ENCODE measurements at places on chromosomes 5 and 9.
A peak's percentile ranks its signal among the peaks of the same experiment; 100 is the strongest.

GRCh38 chr9:76403352-76403751 lies 9.1 kb upstream of the RFK start:
- H3K36me3 ChIP-seq = no peaks in the 10 kb centered on the region
- peak; percentile 53 for DNase-seq
- H3K4me1 ChIP-seq = peaks cover 3% of the 10 kb centered on the region
- H3K27ac ChIP-seq = peak overlapping the region; percentile 63
- no peak overlapping the region for H3K4me3 ChIP-seq

DNA sequence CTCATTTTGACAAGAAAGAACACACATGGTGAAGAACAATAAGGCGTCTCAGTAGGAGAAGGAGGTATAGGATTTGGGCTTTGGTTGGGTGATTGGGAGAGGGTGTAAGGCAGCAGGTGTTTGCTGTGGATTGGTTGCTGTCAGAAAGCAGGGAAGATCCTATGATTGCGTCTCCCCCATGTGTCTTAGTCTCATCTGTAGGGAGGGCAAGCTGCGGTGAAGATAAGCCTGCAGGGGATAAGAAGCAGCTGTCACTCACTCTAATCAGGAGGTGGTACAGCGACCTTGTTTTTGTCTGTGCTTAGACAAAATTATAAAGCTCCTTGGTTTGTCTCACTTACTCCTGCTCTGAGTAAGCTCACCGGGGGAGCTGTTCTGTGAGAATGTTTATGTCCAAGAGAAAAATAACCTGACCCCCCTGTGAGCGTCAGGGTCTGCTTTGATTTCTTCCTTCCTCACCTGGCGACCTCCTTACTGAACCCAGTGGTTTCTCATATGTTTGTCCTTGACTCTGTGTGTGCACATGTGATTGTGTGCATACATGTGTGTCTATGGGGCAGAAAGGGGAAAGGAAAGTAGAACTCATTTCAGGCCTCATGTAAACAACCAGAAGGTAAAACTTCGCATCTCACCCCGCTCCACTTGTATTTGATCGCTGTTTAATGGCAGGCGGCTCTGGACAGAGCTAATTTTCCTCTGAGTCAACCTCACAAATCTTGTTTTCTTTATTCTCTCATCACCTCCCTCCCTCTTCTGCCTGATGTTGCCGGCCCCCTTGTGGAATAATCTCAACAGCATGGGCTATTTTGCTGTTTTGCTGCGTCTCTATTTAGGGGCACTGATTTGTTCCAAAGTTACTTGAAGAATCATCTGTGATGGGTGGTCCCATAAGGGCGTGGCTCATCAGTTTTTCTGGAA lies 105.6 kb downstream of the TENT4A start:
- H3K27ac ChIP-seq = no peak overlapping the region
- no peaks in the 10 kb centered on the region for H3K27me3 ChIP-seq
- H3K36me3 ChIP-seq = no peaks in the 10 kb centered on the region
- H3K4me3 ChIP-seq = no peak overlapping the region
- H3K4me1 ChIP-seq = no peaks in the 10 kb centered on the region

DNA sequence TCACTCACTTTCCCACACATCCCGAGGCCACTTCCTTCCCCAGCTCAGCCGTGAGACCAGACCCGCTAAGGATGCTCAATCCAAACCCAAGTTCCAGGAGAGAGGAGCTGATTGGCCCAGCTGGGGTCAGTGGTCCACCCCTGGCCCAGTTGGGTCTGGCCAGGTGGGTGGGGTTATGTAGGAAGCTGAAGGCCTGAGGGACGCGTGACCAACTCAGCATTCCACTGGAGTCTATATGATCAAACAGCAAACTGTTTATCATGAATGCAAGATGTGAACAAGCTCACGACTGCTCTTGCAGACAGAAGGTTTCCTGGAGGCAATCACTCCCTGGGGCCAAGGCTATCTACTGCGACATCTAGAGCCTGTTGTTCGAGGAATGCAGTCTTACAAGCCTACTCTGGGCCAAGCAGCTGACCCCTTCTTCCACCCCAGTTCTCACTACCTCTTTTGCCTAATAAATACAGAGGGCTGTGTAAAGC lies 4.9 kb upstream of the RAPGEF1 start:
- no peak for DNase-seq
- no peaks in the 10 kb centered on the region for H3K27me3 ChIP-seq
- peaks cover 25% of the 10 kb centered on the region for H3K4me1 ChIP-seq
- peak overlapping the region; percentile 77 for H3K27ac ChIP-seq
- no peaks in the 10 kb centered on the region for H3K36me3 ChIP-seq

DNA sequence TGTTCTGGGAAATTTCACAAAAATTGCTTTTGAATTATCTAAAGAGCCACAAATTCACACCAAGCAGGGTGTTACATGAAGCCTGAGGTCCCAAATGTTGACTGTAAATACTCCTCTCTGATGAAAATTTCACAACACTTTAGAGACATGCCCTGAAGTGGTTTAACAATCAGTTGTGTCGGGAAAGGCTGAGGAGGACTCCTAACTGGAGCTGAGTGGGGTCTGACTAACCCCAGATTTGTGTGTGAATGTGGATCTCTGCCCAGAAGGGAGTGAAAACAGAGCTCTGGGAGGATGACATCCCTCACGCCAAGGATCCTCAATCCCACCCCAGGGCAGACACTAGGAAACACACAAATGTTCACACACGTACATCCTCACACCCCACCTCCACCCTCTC lies 31.1 kb upstream of the GRXCR2 start:
- no peak for DNase-seq
- H3K4me1 ChIP-seq = no peaks in the 10 kb centered on the region
- H3K27me3 ChIP-seq = no peaks in the 10 kb centered on the region
- H3K36me3 ChIP-seq = no peaks in the 10 kb centered on the region

DNA sequence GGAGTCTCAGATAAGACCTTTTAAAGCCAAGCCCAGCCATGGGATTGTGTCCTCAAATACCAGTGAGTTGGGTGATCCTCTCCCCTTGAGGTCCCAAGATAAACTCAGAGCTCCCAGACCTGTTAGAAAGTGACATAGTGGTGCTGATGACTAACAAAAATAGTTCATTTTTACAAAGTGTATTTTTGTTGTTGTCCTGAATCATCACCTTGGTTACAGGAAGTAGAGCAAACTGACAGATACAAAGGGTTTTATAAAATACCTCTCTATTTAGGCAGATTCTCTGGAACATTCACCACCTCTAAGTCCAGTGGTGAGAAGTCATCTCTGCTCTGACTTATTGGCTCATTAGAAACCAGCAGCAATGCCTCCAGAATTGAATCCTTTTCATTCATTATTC lies 259.3 kb downstream of the CEMIP2 start:
- H3K27me3 ChIP-seq = no peaks in the 10 kb centered on the region
- no peak for DNase-seq
- H3K36me3 ChIP-seq = no peaks in the 10 kb centered on the region
- H3K27ac ChIP-seq = no peak overlapping the region

DNA sequence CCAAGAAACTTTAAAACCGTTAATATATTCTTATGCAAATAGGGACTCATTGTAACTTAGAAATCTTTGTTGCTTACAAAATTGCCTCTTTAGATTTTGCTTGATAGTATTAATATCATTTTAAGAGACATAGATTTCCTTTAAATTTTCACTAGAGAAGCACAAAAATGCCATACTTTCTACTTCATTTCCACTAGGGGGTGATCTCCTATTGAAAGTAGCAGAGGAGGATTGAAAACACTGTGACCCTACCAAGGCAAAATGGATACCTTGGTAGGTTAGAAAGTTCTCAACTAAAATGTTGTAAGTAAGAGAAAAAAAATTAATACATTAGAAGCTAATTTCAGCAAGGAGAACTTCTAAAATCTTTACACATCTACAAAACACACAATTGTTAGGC lies 204.9 kb downstream of the CHSY3 start:
- no peak for DNase-seq
- H3K4me3 ChIP-seq = no peak overlapping the region
- no peaks in the 10 kb centered on the region for H3K27me3 ChIP-seq

DNA sequence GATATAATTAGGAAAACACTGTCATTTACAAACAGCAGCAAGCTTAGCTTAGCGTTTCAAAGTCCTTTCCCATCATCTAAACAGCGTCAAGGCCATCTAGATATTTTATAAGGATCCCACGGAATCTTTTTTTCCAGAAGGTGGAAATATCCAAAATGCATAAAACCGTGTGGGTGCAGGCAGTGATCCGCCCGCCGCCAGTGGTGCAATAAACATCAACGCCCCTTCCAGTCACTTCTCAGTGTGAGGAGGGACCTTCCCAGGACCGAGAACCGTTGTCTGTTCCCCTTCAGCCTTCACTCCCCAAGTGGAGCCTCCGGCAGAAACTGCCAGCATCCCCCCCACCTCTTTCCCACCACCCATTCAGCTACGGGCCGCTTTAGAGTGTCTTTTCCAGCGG lies 22.9 kb downstream of the OLFM1 start:
- H3K36me3 ChIP-seq = no peaks in the 10 kb centered on the region
- DNase-seq = no peak
- no peaks in the 10 kb centered on the region for H3K27me3 ChIP-seq

DNA sequence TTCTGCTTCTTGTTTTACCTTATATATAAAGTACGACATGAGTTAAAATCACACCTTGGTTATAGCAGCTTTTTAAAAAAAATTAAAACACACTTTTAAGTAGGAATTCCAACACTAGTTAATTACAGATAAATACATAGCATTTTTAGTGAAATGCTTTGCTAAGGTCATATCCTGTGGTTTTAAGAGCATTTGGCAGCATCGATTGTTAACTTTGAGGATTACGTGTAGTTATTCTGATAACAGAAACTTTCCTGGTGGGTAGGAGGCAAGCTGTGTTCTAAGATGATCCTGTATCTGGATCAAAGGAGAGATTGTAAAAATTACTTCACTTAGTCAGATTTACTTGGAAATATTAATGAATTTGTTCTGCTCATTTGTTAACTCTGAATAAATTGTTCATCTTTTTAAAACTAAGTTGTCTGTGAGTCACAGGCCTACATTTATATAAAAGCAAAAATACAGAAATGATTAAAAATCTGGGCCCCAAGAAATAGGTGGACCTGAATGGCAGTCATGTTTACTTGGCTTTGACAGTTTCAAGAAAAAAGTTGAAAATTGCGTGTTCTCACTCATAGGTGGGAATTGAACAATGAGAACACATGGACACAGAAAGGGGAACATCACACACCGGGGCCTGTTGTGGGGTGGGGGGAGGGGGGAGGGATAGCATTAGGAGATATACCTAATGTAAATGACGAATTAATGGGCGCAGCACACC lies 58.3 kb downstream of the TRIO start:
- no peak overlapping the region for H3K27ac ChIP-seq
- H3K36me3 ChIP-seq = no peaks in the 10 kb centered on the region
- peaks cover 30% of the 10 kb centered on the region for H3K4me1 ChIP-seq
- H3K27me3 ChIP-seq = no peaks in the 10 kb centered on the region

- no peaks in the 10 kb centered on the region for H3K36me3 ChIP-seq
- H3K4me1 ChIP-seq = no peaks in the 10 kb centered on the region
- no peak overlapping the region for H3K4me3 ChIP-seq
- DNase-seq = no peak
Measured at GRCh38 chr5:116912221-116912620, 337.6 kb upstream of the SEMA6A start.

DNA sequence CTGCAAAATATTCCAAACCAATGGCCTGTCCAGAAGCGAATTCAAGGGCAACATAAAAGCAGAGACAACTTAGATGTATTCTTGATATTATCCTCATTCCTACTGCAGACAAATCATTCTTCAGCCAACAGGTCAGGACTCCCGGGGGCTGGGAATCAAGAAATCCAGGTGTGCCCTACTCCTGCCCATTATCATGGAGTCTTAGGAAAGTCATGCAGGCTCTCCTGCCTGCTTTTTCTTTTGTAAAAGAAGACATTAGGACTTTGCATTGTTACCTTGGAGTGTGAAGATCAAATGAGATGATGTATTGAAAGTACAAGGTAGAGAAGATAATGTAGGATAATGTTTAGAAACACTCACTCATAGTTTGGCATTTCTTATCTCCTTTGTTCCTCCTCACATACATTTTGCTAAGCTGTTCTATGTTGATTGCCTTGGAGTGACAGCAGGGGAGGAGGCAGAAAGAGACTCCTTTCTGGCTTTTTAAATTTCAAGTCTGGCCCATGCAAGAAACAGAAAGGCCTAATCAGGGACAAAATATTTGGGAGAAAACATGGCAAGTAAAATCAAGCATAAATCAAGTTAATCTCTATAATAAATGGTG lies 113.8 kb downstream of the SV2C start:
- H3K36me3 ChIP-seq = no peaks in the 10 kb centered on the region
- H3K27ac ChIP-seq = no peak overlapping the region
- DNase-seq = no peak

- no peak overlapping the region for H3K4me3 ChIP-seq
- no peaks in the 10 kb centered on the region for H3K4me1 ChIP-seq
- H3K27me3 ChIP-seq = no peaks in the 10 kb centered on the region
- no peak for DNase-seq
- no peak overlapping the region for H3K27ac ChIP-seq
Measured at GRCh38 chr9:99171225-99172123, 50.3 kb downstream of the ALG2 start.

- H3K36me3 ChIP-seq = no peaks in the 10 kb centered on the region
- no peaks in the 10 kb centered on the region for H3K27me3 ChIP-seq
- DNase-seq = no peak
- H3K27ac ChIP-seq = no peak overlapping the region
Measured at GRCh38 chr9:121711797-121712196, 60.4 kb downstream of the DAB2IP start.

DNA sequence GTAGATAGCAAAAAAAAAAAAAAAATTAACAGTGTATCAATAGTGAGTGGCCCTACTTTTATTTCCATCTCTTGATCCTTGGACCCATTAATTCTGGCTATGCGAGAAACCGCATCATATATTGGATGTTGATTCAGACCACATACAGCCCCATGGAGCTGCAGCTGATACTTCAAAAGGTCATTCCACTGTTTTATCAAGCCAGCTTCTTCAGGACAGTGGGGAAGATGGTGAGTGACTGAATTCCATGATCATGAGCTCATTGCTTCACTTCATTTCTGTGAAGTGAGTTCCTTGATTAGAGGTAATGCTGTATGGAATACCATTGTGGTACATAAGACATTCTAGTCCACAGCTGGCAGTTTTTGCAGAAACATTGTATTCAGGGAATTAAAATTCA lies 222.9 kb upstream of the MEF2C start:
- H3K36me3 ChIP-seq = no peaks in the 10 kb centered on the region
- no peak overlapping the region for H3K4me3 ChIP-seq
- no peak overlapping the region for H3K27ac ChIP-seq
- no peaks in the 10 kb centered on the region for H3K27me3 ChIP-seq
- DNase-seq = no peak
- H3K4me1 ChIP-seq = peaks cover 2% of the 10 kb centered on the region

DNA sequence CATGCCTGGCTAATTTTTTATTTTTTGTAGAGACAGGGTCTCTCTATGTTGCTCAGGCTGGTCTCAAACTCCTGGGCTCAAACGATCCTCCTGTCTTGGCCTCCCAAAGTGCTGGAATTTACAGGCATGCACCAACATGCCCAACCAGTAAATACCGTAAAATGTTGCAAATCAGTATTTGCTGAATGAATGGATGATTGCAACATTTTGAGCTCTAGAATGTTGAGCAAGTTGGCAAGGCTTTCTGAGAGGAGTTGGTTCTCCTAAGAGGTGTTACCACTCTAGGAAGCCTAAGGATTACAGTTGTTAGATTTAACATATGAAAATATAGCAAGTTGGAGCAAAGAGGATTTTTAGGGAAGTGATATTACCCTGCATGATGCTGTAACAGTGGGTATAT lies 15.6 kb upstream of the DMXL1 start:
- H3K4me3 ChIP-seq = no peak overlapping the region
- no peak for DNase-seq
- H3K36me3 ChIP-seq = no peaks in the 10 kb centered on the region
- no peaks in the 10 kb centered on the region for H3K27me3 ChIP-seq
